ENCODE measurements at places on chromosomes 13 and 19.

GRCh38 chr13:34618654-34619053, 323.4 kb upstream of the NBEA start:
- DNase-seq, result no peak

- no peak for DNase-seq
These were observed 9.3 kb downstream of the ZNF582 start for GRCh38 chr19:56383826-56384605.

DNA sequence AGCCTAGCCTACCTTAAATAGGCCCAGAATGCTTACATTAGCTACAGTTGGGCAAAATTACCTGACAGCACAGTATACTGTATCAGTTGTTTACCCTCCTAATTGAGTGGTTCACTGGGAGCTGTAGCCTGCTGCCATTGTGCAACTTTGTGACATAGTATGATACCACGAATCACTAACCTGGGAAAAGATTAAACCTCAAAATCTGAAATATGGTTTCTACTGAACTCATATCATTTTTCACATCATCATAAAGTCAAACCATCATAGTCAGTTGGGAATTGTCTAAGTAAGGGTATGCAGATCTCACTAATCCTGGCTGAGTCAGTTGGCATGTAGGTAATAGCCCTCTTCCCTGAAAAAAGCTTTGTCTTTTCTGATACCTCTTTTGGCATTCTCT, 9.2 kb downstream of the PAN3 start:
- no peak for DNase-seq

- no peak for DNase-seq
These were observed 63.5 kb upstream of the ANKRD10 start for GRCh38 chr13:110978390-110978789.

GRCh38 chr19:58350871-58351557, 2.3 kb downstream of the A1BG start:
- no peak for DNase-seq

GRCh38 chr13:27043013-27043412, 128.6 kb downstream of the USP12 start:
- no peak for DNase-seq

DNA sequence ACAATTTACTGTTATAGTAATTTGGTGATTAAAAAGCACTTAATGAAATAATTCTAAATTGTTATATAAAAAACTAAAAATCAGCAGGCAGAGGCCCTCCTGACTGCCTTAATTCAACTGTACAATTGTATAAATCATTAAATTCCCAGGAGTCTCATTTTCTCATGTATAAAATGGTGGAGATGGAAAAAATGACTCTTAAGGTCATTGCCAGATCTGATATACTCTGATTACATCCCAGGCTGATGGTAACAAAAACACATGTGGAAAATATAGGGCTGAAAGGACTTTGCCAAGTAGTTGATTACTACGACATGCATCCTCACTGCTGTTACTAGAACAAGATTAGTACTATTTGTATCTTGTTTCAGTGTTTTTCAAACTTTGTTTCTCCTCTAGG, 1020.0 kb upstream of the SLC10A2 start:
- no peak for DNase-seq

DNA sequence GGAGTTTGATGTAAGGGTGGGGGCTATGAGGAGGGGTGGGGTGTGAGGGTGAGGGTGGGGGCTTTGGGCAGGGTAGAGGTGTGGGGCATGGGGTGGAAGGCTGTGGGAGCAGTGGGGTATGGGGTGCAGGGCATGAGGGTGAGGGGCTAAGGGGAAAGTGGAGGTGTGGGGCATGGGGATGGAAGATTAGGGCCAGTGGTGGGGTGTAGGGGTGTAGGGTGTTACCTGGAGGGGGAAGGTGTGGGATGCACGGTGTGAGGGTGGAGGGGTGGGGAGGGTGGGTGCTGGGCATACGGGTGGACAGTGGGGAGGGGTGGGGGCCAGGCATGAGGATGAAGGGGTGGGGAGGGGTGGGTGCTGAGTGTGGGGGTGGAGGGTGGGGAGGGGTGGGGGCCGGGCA, 22.9 kb upstream of the RASA3 start:
- DNase-seq, result no peak

- DNase-seq, result no peak
These were observed 1.1 kb downstream of the PTGER1 start for GRCh38 chr19:14473978-14474578.
